ENCODE measurements at places on chromosomes 6 and 20.

DNA sequence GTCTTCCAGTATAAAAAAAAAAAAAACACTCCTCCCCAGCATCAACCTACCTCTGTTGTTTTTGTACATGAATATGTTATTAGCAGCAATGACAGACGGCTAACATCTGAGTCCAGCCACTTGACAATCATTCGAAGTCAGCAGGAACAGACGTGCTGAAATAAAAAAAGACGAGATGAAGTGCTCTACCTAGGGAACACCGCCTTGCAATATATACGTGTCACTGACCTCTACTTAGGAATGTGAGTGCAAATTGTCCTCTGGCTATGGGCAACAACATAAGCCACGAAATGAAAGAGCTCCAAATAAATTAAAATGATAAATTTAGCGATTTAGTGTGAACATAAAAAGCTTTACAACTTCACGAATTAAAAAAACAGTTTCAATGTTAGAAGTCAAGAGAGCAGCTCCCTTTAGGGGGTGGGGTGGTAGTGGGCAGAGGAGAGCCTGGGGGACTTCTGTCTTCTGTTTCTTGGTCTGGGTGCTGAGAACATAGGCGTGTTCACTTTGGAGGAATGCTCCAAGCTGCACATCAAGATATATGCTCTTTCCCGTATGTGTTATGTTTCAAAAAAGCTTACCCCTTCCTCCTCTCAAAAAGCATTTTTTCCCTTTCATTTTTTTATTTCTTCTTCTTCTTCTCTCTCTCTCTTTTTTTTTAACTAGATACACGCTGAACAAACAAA, 23.3 kb downstream of the EDN1 start:
- DNase-seq, result no peak

- no peak for DNase-seq
Measured at GRCh38 chr6:132731086-132731485, 17.2 kb upstream of the VNN1 start.

- DNase-seq, result no peak
Measured at GRCh38 chr6:151502499-151502898, 8.7 kb downstream of the CCDC170 start.

GRCh38 chr6:163919652-163920051, 505.1 kb downstream of the QKI start:
- DNase-seq, result no peak

GRCh38 chr6:23246896-23247295, 677.5 kb downstream of the HDGFL1 start:
- no peak for DNase-seq

- no peak for DNase-seq
Measured at GRCh38 chr6:32128751-32129296, 778 bp upstream of the ATF6B start.

DNA sequence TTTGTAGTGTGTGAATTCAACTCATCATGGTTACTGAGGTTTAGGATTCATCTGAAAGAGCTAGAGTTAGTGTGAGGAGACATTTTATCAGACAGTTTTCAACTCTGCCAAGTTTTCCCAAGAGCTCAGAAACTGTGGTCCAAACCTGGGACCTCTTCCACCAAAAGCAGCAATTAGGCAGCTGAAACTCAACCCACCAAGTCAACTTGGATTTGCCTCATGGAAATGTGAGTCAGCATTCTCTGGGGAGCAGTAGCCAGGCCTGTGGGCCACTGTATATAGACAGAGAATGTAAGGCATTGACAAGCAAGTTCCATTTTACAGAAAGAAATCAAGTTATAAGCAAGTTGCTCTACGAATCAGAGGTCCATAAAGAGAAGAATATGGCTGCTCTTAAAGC, 178.8 kb upstream of the HDDC2 start:
- no peak for DNase-seq

- DNase-seq, result no peak
Measured at GRCh38 chr20:50393242-50393641, 116.9 kb upstream of the PTPN1 start.

DNA sequence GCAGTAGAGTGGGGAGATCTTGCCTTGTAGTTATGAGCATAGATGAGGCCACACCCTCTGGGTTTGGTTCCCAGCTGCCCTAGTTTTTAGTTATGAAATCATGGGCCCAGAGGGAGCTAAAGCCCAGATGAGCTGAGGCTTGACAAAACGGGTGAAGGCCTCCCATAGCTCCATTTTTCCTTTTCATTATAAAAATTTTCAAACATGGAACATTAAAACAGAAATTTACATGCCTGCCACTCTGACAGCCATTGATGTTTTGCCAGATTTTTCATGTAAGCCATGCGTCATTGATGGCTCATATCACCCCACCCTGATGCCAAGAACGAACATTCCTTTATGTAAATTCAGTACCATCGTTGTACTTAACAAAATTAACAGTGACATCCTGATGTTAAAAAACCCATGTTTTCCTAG, 67.9 kb downstream of the IGF2R start:
- no peak for DNase-seq

DNA sequence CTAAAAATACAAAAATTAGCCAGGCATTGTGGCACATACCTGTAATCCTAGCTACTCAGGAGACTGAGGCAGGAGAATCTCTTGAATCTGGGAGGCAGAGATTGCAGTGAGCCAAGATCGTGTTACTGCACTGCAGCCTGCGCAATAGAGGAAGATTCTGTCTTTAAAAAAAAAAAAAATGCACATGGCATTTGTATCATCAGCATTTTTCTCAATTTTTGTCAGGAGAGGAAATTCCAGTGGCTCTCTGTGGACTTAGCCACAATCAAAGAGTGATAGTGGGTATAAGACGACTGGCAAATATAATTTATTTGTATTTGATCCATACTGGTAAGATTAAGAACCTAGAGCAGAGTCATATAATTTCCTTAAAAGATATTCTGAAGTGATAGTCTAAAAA, 28.6 kb downstream of the DEFB114 start:
- no peak for DNase-seq

DNA sequence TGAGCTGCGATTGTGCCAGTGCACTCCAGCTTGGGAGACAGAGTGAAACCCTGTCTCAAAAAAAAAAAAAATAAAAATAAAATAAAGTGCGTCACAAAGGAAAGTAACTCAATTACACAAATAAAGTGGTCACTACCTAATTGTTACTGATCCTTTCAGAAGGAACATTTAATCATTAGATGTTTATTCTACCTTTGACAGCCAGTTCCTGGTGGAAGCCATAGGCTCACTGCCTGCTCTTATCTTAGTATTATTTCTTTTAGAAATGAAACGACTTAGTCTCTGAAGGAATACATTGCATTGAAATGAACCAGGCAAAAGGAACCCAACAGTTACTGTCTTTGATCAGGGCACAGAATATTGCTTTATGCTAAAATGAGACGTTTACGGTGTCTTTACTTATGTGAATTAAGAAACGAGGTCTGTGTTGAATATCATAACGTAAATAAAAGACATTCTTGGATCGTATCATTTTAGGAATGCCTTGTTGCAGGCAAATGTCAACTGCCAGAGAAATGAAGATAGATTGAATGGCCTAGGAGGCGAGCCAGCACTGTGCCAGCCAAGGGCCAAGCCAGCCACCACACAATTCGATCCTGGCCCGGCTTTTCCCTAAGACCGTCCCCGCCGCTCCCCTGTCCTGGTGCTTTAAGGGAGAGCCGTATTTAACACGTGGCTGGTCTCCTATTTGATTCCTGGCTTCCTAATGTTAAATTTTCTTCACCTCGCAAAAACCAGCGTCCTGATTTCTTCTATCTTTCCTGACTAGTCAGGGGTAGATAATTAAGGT, 136.7 kb upstream of the GMDS start:
- DNase-seq, result no peak

DNA sequence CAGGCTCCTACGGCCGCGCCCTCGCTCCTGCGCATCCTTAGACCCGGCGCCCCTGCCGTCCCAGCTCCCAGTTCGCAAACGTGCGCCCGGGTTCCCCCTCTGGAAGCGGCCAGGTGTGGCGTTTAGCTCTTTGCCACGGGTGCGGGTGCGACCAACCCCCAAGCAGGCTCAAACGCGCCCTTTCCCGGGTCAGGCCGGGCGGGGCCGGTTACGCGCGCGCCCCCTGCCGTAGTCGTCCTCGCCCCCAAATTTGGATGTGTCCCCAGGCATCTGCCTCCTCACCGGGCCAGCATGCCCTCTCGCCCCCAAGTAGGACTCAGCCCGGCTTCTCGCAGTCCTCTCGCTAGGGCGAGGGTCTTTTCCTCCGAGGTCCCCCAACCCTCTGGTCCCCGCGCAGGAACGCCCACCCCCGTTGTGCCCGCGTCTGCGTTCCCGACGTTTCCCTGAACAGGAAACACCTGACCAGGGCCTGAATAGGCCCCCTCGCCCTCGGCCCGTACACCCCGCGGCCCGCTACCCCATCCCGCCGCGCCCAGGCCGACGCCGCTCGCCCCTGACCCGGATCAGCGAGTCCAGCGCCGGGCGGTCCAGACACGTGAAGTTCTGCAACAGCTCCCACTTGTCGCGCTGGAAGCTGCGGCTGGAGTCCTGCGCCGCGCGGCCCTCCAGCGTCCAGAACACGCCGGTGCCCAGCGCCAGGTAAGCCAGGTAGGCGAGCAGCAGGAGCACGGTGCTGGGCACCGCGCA, 520 bp downstream of the KCNK17 start:
- DNase-seq, result peak; percentile 91

DNA sequence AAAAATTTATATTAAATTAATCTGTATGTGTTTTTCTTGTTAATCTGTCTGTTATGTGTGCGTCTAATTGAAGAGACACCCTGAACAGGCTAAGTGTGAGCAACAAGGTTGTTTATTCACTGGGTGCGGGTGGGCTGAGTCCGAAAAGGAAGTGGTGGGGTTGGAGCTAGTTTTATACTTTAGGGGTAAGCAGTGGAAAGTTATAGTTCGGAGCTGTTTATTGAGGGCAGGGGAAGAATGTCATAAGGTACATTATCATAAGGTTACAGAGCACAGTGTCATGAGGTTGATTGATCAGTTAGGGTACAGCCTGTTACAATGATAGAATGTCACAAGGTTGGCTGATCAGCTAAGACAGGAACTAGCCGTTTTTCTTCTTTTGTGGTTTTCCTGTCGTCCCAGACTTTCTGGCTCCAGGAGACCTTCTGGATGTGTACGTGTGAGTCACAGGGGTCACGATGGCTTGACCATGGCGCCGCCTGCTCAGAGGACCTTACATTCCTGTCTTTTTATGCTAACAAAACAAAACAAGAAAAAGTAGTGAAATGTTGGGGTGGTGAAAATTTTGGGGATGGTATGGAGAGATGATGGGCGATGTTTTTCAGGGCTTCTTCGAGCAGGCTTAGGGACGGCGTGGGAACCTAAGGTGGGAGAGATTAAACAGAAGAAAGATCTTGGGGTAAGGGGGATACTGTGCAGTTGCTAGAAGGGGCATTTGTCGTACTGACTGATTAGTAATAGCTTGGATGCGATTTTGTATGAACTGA, 754.0 kb upstream of the ADGRB3 start:
- no peak for DNase-seq

GRCh38 chr20:62899633-62900051, 26.7 kb downstream of the DIDO1 start:
- DNase-seq, result peak; percentile 84

DNA sequence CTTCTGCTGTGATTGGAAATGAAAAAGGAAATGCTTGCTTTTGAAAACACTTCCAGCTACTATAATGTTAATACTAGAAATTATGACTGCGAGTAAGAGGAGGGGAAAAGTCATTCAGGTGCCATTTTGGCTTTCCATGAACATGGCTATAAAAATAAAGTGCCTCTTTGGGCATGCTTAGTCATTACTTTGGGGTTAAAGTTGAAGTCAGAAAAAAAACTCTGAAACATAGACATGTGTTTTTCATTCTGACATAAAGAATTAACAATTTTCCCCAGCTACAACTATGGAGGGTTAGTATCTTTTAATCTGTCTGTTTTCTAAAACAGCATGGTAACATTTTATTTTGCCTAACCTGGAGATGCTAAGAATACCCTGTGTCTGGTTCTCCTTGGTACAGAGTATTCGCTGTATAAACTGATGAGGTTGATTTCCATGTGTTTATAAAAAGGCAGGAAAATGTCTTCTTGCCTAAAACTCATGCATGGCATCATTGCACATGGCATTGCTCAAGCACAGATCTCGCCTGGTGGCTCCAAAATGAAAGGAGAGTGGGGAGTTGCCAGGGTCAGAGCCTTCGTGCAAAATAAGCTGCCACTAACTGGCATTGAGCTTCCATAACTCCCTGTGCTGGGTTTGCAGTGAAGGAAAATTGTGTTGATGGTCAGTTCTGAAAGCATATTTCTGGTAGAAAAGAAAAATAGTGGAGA, 188.9 kb downstream of the KCNQ5 start:
- DNase-seq, result no peak

- no peak for DNase-seq
Measured at GRCh38 chr20:6819599-6819998, 52.1 kb downstream of the BMP2 start.

DNA sequence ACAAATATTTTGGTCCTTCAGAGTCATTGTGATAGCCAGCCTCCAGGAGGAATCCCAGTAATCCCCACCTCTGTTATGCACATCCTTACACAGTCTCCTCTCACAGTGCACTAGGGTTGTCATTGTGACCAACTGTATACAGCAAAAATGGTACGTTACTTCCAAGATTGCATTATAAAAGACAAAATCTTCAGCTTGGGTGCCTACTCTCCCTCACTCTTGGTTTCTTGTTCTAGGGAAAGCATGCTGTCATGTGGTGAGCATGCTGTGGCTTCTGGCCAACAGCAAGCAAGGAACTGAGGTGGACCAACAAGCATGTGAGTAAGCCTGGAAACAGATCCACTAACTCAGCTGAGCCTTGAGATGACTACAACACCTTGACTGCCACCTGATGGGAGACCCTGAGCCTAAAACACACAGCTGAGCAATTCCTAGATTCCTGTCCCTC, 130.1 kb upstream of the DST start:
- no peak for DNase-seq

DNA sequence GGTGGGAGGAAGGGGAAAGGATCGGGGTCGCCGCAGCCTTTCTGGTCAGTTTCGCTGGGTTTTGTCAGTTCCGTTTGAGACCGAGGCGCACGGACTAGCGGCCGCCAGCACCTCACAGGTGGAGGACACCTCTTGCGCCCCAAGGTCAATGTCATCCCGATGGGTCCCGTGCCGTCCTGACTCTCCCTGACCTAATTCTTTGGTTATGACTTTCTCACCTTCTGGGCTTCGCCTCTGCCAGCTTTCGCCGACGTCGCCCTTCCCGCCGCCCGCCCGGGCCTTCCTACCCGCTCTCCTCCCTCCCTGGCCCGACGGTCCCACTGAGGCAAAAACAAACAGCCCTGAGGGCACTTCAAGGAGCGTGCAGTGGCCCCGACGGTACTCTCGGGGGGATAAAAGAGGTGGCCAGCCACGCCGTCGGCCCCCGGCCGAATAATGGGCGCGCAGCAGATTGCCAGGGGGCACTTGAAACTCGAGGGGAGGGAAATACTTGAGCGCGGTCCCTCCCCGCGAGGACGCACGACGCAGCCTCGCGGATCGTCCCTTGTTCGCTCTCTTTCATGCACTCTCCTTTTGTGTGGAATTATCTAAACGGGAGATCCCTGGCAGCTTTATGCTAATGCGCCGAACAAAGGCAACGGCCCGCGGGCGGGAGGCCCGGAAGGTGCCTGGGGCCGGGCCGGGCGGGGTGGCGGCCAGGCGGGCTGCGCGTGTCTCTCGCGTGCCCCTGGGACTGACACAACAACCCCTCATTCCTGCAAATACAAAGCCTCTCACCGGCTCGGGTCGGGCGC, 3.9 kb upstream of the INSM1 start:
- peak; percentile 91 for DNase-seq

GRCh38 chr6:11592294-11592906, 54.9 kb downstream of the TMEM170B start:
- no peak for DNase-seq

Measured in H7 (cell line).